ENCODE measurements at places on chromosomes 3 and 15.

DNA sequence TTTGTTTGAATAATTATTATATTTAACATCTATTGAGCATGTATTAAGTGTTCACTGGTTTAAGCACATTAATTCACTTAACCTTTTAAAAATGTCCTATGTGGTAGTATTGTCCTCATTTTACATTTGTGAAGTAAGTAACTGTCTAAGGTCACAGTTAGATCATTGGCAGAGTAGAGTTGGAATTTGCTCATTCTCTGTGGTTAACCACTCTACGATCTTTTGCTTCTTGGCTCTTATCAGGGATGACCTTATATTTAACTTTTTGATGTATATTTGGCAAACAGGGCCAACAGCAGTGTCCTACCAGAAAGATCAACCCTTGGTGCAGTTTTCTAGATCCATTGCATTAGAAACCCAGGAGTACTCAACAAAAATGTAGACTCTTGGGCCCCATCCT is 34.0 kb downstream of the PXK start:
- DNase-seq, result no peak

GRCh38 chr15:73781038-73781925 is 28.1 kb upstream of the INSYN1 start:
- no peak for DNase-seq

GRCh38 chr3:169389211-169389924 is 274.1 kb downstream of the MECOM start:
- DNase-seq, result no peak

DNA sequence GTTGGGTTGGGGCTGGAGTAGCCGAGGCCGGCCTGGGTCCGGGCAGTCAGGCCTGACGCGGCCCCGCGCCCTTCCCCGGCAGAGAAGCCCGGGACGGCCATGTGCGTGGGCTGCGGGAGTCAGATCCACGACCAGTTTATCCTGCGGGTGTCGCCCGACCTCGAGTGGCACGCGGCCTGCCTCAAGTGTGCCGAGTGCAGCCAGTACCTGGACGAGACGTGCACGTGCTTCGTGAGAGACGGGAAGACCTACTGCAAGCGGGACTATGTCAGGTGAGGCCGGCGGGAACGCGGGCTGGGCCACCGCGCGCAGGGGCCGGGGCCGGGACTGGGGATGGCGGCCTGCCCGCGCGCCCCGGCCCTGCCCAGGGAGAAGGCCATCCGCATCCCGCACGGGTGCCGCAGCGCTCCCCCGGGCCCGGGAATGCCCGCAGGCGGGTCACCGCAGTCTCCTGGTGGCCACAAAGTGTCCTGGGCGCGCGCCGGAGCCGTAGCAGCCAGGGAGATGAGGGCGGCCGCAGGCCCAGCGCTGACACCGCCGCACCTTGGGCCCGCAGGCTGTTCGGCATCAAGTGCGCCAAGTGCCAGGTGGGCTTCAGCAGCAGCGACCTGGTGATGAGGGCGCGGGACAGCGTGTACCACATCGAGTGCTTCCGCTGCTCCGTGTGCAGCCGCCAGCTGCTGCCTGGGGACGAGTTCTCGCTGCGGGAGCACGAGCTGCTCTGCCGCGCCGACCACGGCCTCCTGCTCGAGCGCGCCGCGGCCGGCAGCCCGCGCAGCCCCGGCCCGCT is 1.3 kb downstream of the ISL2 start:
- no peak for DNase-seq

GRCh38 chr3:195956577-195956976 is 48.2 kb upstream of the TNK2 start:
- DNase-seq, result no peak

- DNase-seq, result no peak
Measured at GRCh38 chr15:80442728-80443403, 38.7 kb downstream of the ARNT2 start.
